Peyer's patch (tissue), 4 donors: ENCODE measurements at places on chromosomes 1 and 21.

- peak; percentile 33 for DNase-seq
These were observed 25.2 kb downstream of the LAMC1 start for GRCh38 chr1:183048087-183049085.

GRCh38 chr1:14055442-14056223 lies 355.6 kb downstream of the PRDM2 start:
- DNase-seq: no peak

DNA sequence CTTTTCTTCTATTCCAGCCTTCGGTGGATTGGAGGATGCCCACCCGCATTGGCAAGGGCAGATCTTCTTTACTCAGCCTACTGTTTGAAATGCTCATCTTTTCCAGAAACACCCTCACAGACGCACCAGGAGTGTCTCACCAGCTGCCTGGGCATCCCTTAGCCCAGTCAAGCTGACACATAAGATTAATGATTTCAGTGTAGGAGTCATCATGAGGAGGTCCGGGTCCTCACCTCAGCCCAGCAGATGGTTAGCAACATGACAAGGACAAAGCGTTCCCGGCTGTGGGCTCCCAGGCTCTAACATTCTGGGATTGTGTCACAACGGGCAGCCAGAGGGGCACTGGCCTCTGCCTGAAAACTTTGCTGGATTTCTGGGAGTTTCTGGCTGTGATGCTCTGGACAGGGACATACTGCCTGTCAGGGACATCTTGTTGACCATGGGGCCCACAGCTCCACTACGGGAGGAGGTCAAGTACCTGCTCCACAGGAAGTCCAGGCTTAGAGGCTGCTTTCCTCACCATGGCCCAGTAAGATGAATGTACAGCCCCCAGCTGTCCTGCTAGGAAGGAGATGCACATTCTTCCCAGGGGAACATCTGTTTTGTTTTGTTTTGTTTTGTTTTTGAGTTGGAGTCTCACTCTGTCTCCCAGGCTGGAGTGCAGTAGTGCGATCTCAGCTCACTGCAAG lies 204.0 kb upstream of the COA6 start:
- DNase-seq: no peak

GRCh38 chr1:10935246-10935645 lies 77.2 kb upstream of the TARDBP start:
- no peak for DNase-seq

GRCh38 chr21:38506661-38507281 lies 8.5 kb upstream of the ERG start:
- no peak for DNase-seq

DNA sequence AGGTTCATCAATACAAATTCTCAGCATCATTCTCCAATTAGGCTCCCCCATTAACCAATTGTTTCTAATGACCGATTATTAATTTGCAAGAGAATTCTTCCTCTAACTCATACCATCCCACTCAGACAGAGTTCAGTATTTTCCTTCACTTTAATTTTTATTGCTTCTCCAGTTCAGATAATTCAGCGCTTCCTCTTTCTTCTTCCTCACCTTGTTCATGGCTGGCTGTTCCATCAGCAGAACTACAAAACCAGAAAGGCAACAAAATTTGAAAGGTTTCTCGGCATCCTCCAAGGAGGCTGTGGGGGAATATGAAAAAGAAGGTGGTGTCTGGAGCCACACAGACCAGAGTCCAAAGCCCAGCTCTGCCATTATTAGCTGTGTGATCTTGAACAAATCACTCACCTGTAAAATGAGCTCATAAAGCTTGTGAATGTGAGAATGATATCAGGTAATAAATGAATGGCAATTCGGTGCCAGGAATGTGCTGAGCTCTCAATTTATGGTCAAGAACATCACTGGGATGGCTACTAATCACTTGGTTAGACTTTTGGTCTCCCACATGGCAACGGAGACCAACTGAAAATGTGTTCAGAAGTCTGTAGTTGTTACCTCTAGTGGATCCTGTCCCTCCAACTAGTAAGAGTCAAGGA lies 11.7 kb upstream of the ZNF436 start:
- no peak for DNase-seq

DNA sequence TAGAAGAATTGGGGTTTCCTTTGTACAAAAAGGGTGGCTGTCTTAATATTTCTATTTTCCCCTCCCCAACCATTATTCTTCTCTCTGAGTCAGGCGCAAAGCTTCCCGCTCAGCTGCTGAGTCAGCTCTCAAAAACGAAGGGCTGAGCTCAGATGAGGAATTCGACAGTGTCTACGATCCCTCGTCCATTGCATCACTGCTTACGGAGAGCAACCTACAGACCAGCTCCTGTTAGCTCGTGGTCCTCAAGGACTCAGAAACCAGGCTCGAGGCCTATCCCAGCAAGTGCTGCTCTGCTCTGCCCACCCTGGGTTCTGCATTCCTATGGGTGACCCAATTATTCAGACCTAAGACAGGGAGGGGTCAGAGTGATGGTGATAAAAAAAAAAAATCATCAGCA lies 3.0 kb upstream of the TUFT1 start:
- DNase-seq: peak; percentile 44

DNA sequence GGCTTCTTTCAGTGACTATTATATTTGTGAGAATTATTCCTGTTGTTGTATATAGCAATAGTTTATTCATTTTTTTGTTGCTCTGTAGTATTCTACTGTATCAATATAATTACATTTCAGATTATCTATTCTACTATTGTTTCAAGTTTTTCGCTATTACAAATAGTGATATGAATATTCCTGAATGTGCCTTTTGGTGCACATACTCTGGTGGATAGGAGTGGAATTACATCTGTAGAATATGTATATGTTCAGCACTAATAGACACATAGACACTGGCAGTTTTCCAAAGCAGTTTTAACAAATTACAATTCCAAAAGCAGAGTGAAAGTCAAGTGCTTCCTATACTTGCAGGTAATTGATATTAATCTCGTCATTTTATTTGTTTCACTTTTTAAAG lies 696.2 kb upstream of the PRMT6 start:
- no peak for DNase-seq
